ENCODE measurements at places on chromosomes 13 and 19. TPM values are rescaled to one million over a fixed set of nuclear protein-coding genes. Genes with fewer than 3 reads are reported as not detected.

- H3K4me3 ChIP-seq: no peak overlapping the region
- no peaks in the 10 kb centered on the region for H3K36me3 ChIP-seq
- no peak overlapping the region for H3K27ac ChIP-seq
- H3K27me3 ChIP-seq: no peaks in the 10 kb centered on the region
Measured at GRCh38 chr13:104057861-104058260, 991.6 kb upstream of the SLC10A2 start.

GRCh38 chr13:45481688-45482087 is 16.9 kb downstream of the COG3 start:
- H3K27ac ChIP-seq: no peak overlapping the region
- no peaks in the 10 kb centered on the region for H3K27me3 ChIP-seq
- DNase-seq: no peak
- H3K4me3 ChIP-seq: no peak overlapping the region
- no peaks in the 10 kb centered on the region for H3K4me1 ChIP-seq
- H3K36me3 ChIP-seq: peaks cover 17% of the 10 kb centered on the region

DNA sequence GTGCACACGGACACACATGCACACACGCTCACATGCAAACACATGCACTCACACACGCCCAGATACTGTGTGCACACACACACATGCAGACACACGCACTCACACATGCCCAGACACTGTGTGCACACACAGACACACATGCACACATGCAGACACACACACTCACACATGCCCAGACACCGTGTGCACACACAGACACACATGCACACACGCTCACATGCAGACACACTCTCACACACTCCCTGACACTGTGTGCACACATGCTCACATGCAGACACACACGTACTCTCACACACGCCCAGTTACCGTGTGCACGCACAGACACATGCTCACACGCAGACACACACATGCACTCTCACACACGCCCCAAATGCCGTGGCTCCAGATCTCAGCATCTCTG is 137.2 kb upstream of the MCF2L start:
- no peak overlapping the region for H3K4me3 ChIP-seq
- no peaks in the 10 kb centered on the region for H3K4me1 ChIP-seq
- peaks cover 62% of the 10 kb centered on the region for H3K36me3 ChIP-seq
- H3K27ac ChIP-seq: no peak overlapping the region
- no peak for DNase-seq

DNA sequence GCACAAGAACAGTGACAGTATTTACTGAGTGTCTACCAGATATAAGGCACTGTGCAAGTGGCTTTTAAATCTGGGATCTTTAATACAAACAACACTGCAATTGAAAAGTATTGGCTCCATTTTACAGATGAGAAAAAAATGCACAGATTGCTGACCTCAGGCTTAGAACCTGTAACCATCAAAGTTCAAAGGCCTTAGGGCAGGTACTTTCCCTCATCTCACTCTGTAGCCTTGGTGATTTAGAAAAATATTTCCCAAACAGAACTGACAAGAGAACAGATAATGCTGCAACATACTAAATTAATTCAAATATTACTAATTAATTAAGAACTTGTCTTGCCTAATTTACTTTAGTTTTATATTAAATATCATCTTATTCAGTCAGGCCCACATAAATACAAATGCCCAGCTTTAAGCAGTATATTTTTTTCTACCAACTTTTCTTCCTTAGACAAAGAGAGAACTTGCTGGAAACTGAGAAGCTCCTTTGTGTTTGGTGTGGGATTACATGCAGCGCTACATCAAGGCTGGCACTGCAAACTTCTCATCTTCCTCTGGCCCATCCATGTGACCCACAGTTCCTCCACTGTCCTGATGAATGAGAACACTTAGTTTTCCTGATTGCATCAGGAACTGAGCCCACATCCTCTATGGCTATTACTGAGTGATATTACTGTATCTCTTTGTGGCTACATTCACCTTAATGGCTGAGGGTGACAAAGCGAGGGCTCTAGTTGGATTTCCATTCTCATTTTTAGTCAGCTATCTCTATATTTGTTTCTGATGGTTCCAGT is 302.1 kb downstream of the ENOX1 start:
- no peaks in the 10 kb centered on the region for H3K4me1 ChIP-seq
- no peak for DNase-seq
- no peaks in the 10 kb centered on the region for H3K36me3 ChIP-seq
- no peak overlapping the region for H3K27ac ChIP-seq
- H3K27me3 ChIP-seq: no peaks in the 10 kb centered on the region
- H3K4me3 ChIP-seq: no peak overlapping the region

GRCh38 chr19:48506138-48506733 is 5.4 kb downstream of the LMTK3 start:
- peaks cover under 1% of the 10 kb centered on the region for H3K27me3 ChIP-seq
- no peaks in the 10 kb centered on the region for H3K4me1 ChIP-seq
- no peak overlapping the region for H3K4me3 ChIP-seq
- no peak for DNase-seq

DNA sequence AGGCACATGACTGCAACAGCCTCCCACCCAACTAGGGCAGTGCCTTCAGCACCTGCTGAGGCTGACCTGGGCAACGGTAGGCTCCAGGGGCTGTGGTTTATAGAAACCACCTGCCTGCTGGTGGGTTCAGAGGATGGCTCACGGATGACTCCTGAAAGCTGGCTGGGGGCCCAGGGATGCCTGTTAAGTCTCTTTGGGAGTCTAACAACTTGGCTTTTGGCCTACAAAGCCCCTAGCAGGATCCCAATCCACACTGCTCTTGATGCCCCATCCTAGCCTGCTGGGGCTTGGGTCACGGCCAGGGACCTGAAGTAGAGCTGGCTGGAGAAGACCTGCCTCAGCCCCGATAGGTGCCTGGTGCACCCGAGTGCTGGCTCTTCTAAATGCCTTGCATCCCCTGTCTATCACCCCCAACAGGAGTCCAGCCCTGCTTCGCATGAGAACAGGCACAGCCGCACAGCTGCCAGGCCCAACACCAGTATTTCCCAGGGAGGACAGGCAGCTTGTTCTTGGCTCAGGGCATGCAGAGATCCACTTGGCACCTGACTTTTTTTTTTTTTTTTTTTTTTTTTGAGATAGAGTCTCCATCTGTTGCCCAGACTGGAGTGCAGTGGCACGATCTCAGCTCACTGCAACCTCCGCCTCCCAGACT is 9.1 kb upstream of the EPHX3 start:
- H3K4me3 ChIP-seq: no peak overlapping the region
- H3K27me3 ChIP-seq: no peaks in the 10 kb centered on the region
- DNase-seq: no peak
- H3K27ac ChIP-seq: no peak overlapping the region
- H3K4me1 ChIP-seq: peaks cover 12% of the 10 kb centered on the region

DNA sequence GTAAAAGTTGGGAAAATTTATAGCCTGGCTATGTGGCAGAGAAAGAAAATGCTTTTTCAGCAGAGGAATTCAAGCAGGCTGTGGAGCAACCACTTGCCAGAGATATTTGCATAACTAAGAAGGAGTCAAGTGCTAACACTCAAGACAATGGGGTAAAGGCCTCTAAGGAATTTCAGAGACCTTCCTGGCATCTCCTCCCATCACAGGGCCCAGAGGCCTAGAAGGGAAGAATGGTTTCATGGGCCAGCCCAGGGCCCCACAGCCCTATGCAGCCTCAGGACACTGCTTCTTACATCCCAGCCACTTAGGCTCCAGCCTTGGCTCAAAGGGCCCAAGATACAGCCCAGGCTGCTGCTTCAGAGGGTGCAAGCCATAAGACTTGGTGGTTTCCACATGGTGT is 14.3 kb downstream of the SLC15A1 start:
- no peaks in the 10 kb centered on the region for H3K36me3 ChIP-seq
- H3K4me3 ChIP-seq: no peak overlapping the region
- H3K4me1 ChIP-seq: no peaks in the 10 kb centered on the region
- no peak for DNase-seq

GRCh38 chr19:3053218-3053621 is 9.1 kb downstream of the TLE5 start:
- H3K4me1 ChIP-seq: peaks cover 3% of the 10 kb centered on the region
- no peak overlapping the region for H3K27ac ChIP-seq
- no peaks in the 10 kb centered on the region for H3K27me3 ChIP-seq
- H3K4me3 ChIP-seq: no peak overlapping the region
- DNase-seq: no peak

GRCh38 chr19:28185646-28186045 is 1027.3 kb downstream of the UQCRFS1 start:
- H3K27ac ChIP-seq: no peak overlapping the region
- H3K27me3 ChIP-seq: no peaks in the 10 kb centered on the region
- no peak overlapping the region for H3K4me3 ChIP-seq
- no peak for DNase-seq
- no peaks in the 10 kb centered on the region for H3K36me3 ChIP-seq

PCDH17 gene
- 36.0 TPM for total RNA-seq

ALG11 gene
- total RNA-seq: 13.6 TPM

LIPE gene
- total RNA-seq: 102 TPM

TEX26 gene
- total RNA-seq: not detected

Measured in ascending aorta (tissue), 2 donors.